NCI-H1417 treated with DMSO at 0.1 percent for 48 hours (cell line): ENCODE measurements at places on chromosomes 11 and 22.

DNA sequence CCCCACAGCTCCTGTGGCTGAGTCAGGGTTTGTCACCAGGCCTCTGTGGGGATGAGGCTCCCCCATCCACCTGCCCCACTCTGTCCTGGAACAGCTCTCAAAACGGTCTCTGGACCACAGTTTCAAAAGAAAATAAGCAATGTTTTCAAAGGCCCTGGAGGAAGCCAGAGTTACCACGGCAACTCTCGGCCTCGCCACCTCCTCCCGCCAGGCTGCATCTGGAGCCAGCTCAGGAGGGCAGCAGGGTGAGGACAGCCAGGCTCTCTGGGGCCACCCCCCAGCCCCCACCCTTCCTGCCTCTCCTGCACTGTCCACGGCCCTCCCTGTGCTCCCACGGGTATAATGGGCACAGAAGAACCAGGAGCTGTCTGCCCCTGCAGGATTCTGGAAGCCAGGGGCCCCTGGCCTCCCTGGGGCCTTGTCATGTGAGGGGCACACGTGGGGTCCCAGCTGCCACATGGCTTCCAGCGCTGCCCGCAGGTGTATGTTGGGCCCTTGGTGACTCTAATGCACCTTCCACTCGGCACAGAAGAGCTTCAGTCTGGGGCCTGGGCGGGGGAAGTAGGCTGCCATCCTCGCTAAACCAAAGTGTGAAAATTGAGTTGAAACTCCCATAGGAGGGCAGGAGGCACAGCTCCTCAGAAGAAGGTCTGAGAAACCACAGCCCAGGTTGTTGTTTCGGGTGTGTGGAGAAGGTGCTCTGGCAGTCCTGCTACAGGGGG lies 10.3 kb downstream of the CD81 start:
- no peak for DNase-seq

- no peak for DNase-seq
Measured at GRCh38 chr11:60129853-60130252, 41.4 kb downstream of the MS4A2 start.

DNA sequence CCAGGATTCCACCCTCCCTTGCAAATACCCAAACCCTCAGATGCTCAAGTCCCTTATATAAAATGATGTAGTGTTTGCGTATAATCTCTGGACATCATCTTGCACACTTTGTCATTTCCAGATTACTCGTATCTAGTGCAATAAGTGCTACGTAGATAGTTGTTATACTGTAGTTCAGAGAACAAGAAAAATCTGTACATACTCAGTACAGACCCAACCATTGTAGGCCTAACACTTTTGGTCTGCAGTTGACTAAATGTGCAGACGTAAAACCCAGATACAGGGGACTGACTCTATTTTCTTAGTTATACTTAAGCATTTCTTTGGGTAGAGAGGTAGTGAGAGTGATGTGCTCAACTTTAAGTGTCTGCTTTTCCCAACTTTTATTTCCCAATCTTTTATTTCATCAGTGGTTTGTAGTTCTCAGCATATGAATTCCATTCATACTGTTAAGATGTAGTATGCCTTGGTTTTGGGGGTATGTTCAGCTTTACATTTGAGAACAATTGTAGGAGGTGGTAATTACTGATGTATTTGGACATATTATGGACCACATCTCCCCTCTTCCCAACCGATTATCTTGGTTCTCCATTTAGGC lies 43.9 kb downstream of the DDX6 start:
- no peak for DNase-seq

- DNase-seq = no peak
Measured at GRCh38 chr22:42909363-42910058, 52.4 kb upstream of the ARFGAP3 start.

GRCh38 chr11:75203641-75204011 lies 36.9 kb upstream of the TPBGL start:
- no peak for DNase-seq
